ENCODE measurements at places on chromosomes 4 and X. TPM values are rescaled to one million over a fixed set of nuclear protein-coding genes. Genes with fewer than 3 reads are reported as not detected.
A peak's percentile ranks its signal among the peaks of the same experiment; 100 is the strongest.

GRCh38 chr4:123737156-123737555, 340.6 kb downstream of the SPRY1 start:
- DNase-seq: no peak

- DNase-seq: no peak
Observed at GRCh38 chr4:27835851-27836250, 975.2 kb downstream of the STIM2 start.

GRCh38 chr4:146916479-146917076, 29.1 kb downstream of the TTC29 start:
- no peak for DNase-seq

- no peak for DNase-seq
Observed at GRCh38 chr4:147494301-147494700, 13.4 kb downstream of the EDNRA start.

DNA sequence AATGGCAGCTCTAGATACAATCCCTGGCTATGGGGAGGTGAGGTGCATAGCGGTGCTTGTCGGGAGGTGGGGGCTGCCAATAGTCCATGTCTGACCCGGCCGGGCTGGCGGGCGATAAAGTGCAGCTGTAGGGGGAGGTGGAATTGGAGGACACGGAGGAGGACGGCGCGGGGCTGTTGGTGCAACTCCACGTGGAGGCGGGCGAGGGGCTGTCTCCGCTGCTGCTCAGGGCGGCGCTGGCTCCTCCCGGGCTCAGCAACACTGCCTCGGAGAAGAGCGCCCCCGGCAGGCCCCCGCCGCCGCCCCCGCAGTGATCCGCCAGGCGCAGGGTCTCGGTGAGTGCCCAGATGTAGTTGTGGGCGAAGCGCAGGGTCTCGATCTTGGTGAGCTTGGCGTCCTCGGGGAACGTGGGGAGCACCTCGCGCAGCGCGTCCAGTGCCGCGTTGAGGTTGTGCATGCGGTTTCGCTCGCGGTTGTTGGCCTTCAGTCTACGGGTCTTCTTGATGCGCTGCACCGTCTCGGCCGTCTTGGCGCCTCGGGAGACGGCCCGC, 1.3 kb downstream of the NEUROG2 start:
- DNase-seq: no peak

GRCh38 chr4:15339737-15340136, 88.1 kb upstream of the C1QTNF7 start:
- no peak for DNase-seq

GRCh38 chr4:113056318-113056717, 6.9 kb downstream of the ANK2 start:
- DNase-seq: no peak

DNA sequence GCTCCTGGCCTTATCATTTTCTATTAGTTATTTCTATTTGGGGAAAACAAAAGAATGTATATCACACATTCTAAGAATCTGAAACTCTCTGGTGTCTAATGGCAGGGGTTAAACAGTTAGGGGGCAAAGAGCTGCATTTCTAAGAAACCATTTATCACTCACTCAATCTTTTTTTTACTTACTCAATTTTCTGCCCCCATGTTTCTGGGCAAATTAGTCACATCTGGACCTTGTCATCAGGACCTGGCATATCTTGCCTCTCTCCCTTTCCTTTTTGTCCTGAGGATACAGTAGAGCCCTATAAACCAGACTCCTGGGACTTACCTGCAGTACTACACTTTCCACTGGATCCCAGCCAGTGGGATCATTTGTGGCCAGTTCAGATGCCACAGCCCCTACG, 89.1 kb downstream of the ANXA3 start:
- DNase-seq: no peak

DNA sequence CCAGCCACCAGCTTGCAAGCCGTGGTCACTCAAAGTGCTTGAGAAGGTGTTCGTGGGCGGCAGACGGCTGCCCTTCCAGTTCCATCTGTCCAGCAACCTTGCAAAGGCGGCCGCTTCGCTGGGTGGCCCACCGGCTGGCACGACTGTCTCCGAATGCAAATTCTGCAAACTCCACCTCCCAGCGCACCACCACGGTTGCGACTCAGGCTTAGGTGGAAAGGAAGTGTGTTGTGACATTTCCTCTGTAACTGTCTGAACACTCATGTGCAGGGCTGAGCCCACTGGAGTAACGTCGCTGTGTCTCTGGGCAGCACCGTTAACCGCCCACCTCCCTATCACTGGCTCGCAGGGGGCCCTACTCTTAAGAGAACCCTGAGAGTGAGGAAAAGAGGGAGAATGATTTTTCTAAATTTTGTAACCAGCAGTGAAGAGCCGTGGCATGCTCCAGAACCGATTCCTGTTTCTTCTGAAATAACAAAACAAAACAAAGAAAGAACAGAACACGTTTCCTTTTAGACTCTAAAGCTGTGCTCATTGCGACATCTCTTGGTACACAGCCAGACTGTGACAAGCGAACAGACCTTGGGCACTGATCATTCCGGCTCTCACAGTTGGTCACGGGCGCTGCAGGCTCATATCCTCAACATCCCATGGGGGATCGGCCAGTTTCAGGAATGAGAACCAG, at the start of gene P2RY8:
Gene P2RY8, minus strand, starts transcription at position 155 of the 685 bp plus-strand sequence. CDS start 70,627 bp downstream, outside the sequence.
- no peak for DNase-seq

DNA sequence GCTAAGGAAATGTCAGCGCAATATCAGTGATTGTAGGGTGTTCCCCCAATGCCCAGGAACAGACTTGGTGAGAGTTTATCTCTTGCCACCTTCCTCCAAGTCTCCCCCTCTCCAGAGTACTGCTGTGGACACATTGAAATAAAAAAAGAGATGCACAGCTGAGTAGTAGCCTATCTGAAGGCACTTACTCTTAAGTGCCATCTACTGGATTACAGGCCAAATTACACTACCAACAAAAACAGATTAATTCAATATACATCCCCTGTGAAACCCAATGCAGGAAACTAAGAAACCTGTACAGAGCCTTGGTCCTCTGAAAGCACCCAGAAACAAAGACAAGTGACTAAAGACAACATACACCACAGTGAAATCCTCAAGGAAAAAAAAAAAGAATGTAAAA, 460.3 kb downstream of the ZIC3 start:
- no peak for DNase-seq

DNA sequence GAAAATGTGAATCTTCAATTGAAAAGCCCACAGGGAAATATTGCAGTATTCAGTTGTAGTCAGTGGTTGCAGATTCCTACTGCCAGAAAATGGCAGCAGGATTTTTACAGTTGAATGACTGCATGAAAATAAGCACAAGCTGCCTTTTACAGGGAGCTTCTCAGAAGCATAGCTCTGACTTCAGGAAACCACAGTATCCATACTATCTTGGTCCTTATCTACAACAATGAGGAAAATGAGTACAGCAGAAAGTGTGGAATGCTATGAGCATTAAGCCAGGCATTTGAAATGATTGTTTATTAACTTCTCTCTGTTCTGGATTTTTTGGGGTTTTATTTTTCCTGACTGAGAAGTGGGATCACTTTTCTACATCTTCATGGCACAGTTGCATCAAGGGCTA, 34.6 kb upstream of the PRRG1 start:
- peak; percentile 26 for DNase-seq

DNA sequence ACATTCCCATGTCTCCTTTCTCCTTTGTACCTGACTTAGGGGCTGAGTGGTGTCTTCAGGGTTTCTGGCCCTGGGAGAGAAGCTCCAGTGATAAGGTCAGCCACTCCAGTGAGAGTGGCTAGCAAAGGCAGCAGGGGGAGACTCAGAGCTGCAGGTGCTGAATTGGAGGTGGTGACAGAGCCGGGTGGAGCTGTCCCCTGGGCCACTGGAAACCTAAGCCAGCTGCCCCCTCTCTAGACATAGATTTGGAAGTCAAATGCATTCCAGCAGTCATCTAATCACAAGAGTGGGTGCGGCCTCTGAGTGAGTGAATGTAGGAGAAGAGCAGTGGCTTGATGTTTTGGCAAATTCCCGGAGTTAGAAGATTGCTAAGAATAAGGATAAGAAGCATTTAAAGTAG, 28.5 kb downstream of the TRIM2 start:
- no peak for DNase-seq

TRIML2 gene
- total RNA-seq: not detected

MAGEA4 gene
- total RNA-seq: not detected

Data from epithelial cell of proximal tubule (primary cell).